ENCODE measurements at places on chromosomes 1 and 21.

- no peak for DNase-seq
These were observed 59.9 kb upstream of the QSOX1 start for GRCh38 chr1:180094705-180095295.

DNA sequence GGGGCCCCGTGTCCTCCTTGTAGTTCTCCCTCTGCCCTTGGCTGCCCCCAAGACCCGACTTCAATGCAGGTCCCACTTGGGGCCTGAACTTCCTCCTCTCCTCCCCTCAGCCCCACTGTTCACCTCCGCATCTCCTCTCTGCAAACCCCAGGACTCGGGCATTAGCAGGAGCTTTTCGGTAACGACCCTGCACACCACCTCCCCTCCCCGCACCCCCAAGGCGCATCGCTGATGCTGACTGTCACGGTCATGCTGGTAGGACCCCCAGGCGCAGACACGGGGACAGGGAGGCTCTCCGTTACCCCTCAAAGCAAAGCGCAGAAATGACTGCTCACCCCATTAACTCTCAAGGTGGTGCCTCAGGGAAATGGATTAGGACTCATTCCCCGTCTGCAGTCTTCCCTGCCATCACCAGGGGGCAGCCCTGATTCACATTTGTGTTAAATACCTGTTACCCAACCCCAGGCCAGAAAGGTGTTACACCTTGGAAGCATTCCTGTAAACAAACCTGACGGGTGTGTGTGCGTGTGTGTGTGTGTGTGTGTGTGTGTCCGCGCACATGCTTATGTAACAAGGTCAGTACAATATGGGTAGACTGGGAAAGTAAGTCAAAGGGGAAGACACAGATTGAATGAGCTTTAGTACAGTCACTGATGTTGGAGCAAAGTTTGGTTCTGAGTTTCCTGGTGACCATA is 6.4 kb upstream of the GUCA2B start:
- peak; percentile 39 for DNase-seq

DNA sequence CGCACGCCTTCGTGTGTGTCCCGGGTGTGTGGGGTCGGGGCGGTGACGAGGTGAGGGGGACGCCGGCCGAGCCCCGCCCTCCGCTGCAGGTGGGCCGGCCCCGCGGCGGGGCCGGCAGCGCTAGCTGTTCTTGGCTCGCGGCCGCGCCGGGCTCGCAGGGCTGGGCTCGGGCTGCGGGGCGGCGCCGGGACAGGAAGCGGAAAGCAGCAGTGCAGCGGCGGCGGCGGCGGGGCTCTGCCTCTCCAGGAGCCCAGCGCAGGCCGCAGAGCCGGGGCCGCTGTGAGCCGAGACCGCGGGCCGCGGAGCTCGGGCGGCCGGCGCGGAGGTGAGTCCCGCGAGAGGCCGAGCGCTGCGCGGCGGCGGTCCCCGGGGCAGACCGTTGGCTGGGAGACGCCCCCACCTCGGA is at the start of gene VANGL1:
Gene VANGL1 (plus strand): TSS at position 209 of the 406 bp plus-strand sequence. CDS start 9,444 bp downstream, outside the sequence.
- DNase-seq: peak; percentile 48

DNA sequence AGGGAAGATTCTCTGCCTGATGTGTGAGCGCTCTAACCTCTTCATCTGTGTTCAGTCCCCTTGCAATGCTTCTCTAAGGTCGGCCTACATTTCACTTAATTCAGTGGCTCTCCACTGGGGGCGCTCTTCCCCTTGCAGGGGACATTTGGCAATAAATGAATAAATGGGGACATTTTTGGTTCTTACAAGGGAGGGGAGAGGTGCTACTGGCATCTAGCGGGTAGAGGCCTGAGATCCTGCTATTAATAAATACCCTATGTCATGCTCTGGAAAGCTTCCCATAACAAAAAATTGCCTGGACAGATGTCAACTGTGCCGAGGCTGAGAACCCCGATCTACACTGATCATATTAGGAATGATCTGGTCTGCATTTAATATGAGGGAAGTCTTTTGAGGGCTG is 25.9 kb upstream of the DNAJC11 start:
- DNase-seq: no peak

- DNase-seq: no peak
These were observed 60.2 kb downstream of the PBX1 start for GRCh38 chr1:164619006-164619784.

- DNase-seq: no peak
These were observed 296.7 kb upstream of the USP25 start for GRCh38 chr21:15433091-15433490.

- no peak for DNase-seq
These were observed 292.2 kb downstream of the SMYD3 start for GRCh38 chr1:246214708-246215509.

- no peak for DNase-seq
These were observed 3.7 kb downstream of the ATP1B1 start for GRCh38 chr1:169110236-169110635.

DNA sequence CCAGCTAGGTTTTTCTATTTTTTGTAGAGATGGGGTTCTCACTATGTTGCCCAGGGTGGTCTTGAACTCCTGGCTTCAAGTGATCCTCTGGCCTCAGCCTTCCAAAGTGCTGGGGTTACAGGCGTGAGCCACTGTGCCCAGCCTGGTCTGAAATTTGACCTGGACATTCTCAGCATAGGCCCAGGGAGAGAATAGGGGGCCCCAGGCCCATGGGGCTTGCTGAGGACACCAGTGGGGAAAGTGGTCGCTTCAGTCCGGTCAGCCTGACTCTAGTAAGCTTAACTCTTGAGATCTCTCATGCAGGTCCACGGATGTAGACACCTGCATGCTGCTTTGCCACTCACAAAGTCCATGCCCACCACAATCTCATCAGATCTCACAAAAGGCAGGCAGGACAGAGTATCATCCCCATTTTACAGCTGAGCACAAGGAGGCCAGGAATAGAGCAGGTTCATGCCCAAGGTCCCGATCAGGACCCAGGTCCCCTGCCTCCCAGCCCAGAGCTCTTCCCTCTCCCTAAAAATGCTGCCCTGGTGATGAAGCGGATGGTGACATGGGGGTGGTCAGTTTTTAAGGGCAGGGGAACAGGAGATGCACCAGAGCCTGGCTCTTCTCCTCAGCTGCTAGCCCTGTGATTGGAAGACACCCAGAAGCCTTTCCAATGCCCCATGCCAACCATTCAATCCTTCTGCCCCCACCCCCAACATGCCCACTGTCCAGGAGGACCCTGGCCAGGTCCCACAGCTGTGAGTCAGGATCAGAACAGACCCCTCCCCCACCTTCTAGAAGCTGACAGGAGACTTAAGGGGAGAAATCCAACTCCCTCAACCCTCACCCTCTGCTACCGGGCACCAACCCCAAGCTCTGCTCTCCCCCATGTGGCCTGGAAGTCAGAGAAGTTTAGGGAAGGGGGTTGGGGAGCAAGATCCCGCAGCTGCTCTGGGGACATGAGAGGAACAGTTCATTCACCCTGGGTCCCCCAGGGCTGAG is 1.8 kb downstream of the FHL3 start:
- DNase-seq: no peak

- no peak for DNase-seq
These were observed 563.4 kb upstream of the PLXNA2 start for GRCh38 chr1:208807446-208808127.

- no peak for DNase-seq
These were observed 6.3 kb upstream of the VSIG8 start for GRCh38 chr1:159868766-159869165.

- DNase-seq: no peak
These were observed 156.8 kb downstream of the NTPCR start for GRCh38 chr1:233107130-233107660.

DNA sequence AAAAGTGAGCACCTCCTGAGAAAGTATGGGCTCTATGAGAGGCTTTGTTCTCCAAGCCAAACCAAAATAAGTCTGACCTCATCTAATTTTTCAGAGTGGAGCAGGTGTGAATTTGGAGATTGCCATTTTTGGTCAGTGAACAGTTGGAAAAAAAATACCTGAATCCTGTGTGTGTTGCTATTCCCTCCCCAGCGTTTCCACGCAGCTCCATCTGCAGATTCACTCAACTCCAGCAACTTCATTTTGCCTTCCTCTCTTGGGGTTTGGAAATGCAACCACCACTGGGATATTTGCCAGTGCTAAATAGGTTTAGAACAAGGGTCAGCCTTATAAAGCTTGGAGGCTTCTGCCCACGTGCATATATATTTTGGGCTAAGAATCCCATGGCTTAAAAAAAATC is 11.2 kb downstream of the CASQ2 start:
- DNase-seq: no peak

- DNase-seq: no peak
These were observed 48.8 kb upstream of the WASF2 start for GRCh38 chr1:27538793-27539192.

DNA sequence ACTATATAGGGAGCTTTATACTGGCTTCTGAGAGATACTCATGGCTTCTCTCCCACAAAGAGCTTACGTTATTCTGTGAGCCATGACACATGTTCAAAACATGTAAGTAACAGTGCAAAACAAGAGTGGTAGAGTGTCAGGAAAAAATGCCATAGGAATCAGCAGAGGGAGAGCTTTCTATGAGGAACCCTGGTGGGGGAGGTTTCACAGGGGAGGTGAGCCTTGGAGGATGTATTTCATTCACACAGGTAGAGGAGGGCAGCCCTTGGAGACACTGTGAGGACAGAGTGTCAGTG is 72.7 kb upstream of the LYST start:
- DNase-seq: no peak

DNA sequence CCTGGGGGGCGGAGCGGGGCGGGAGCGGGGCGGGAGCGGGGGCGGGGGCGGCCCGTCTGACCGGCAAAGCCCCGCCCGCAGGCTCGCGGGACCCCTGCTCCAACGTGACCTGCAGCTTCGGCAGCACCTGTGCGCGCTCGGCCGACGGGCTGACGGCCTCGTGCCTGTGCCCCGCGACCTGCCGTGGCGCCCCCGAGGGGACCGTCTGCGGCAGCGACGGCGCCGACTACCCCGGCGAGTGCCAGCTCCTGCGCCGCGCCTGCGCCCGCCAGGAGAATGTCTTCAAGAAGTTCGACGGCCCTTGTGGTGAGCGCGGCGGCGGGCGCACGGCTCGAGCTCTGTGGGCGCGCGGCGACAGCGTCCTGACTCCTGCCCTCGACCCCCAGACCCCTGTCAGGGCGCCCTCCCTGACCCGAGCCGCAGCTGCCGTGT is 21.2 kb downstream of the AGRN start:
- DNase-seq: no peak

DNA sequence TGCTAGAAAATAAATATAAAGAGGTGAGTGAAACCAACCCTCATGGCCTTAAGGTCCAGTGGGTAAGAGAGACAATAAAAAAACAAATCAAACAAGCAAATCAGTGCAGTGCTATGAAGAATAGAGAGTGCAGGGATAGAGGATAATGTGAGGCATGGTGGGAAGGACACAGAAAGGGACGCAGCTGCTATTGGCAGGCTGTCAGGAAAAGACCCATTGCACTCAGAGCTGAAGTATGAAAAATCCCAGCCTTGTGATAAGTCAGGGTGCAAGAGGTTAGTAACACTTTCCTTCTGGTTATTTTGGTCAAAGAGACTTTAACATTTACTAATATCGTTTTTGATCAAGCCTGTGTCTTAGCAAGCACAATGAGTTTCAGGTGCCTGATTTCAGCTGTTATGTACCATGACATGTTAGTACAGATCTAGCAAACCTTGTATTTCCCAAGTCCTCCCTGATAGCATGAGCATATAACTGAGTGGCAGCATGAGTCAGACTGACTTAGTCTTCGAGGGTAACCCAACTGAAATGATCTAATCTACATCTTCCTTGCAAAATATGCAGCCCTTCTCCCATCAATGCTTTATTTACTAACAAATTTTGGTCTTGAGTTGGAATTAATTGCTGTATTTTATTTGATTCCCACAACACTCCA is 31.7 kb downstream of the CHML start:
- DNase-seq: no peak

GRCh38 chr1:57067863-57068262 is 102.0 kb upstream of the C8B start:
- DNase-seq: no peak

GRCh38 chr1:226979517-226980121 is 39.5 kb downstream of the COQ8A start:
- no peak for DNase-seq

- DNase-seq: no peak
These were observed 44.2 kb downstream of the MTF2 start for GRCh38 chr1:93123201-93123783.

GRCh38 chr1:11143907-11144306 is 44.2 kb upstream of the EXOSC10 start:
- DNase-seq: no peak

DNA sequence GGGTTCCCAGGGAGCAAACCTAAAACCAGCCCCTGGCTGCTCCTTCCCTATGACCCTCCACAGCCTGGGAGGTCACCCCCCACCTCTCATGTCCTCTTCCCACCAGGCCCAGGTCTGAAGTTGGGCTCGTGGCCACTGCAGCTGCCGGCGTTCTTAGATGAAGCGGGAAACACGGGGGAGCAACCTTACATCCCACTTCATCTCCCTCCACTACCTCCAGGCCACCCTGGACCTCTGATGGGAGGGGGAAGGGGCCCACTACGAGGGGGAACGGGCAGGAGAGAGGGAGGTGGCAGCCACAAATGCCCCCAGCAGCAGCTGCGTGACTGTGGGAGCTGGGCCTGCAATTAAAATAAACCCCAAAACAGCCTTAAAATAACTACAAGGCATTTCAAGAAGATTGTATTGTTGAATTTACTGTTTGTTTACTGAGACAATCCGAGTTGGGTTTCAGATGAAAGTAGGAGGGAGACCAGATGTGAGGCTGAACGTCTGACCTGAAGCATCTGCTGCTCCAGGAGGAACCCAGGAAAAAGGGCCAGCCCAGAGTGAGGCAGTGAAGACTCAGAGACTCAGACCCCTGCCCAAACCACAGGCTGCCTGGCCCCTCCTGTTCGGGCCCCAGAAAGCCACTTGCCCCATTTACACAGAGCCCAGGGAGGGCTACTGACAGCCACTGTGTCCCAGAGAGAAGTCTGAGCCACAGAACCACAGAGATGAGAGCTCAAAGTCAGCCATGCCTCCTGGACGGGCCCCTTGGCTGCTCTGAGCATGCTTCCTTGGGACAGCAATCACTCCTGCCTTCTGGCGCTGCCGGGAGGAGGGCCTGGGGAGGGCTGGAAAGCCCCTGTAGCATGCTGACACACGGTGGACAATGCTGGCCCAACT is 59.8 kb downstream of the GLIS1 start:
- no peak for DNase-seq

DNA sequence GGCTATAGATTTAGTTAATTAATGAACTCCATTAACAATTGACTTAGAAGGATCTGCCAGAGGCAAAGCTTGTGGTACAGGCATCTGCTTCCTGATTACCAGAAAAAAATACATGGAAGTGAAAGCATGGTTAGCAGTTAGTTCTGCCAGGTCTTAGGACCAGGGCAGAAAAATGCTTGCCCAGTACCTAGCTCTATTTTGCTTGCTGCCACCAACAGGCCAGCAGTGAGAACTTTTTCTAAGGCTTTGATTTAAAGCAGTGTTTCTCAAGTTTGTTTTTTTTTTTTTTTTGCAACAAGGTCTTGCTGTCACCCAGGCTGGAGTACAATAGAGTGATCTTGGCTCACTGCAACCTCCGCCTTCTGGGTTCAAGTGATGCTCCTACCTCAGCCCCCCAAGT is 16.4 kb upstream of the MTF1 start:
- DNase-seq: no peak

Data from NCI-H1048 (cell line).